Fibroblast of mammary gland (primary cell): ENCODE measurements at places on chromosomes 7 and 10.
A peak's percentile ranks its signal among the peaks of the same experiment; 100 is the strongest.

DNA sequence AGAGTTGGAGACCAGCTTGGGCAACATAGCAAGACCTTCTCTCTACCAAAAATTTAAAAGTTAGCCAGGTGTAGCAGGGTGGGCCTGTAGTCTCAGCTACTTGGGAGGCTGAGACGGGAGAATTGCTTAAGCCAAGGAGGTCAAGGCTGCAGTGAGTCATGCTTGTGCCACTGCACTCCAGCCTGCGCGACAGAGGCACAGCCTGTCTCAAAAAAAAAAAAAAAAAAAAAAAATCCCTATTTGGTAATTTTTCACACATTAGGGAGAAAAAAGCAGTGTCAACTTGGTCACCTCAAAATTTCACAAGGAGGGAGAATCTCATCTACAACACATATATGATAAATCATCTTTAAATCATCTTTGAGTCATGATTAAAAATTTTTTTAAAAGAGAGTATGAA lies 6.4 kb upstream of the ZNF398 start:
- peak; percentile 44 for DNase-seq

- DNase-seq: no peak
Measured at GRCh38 chr7:132117636-132118035, 458.6 kb downstream of the PLXNA4 start.

DNA sequence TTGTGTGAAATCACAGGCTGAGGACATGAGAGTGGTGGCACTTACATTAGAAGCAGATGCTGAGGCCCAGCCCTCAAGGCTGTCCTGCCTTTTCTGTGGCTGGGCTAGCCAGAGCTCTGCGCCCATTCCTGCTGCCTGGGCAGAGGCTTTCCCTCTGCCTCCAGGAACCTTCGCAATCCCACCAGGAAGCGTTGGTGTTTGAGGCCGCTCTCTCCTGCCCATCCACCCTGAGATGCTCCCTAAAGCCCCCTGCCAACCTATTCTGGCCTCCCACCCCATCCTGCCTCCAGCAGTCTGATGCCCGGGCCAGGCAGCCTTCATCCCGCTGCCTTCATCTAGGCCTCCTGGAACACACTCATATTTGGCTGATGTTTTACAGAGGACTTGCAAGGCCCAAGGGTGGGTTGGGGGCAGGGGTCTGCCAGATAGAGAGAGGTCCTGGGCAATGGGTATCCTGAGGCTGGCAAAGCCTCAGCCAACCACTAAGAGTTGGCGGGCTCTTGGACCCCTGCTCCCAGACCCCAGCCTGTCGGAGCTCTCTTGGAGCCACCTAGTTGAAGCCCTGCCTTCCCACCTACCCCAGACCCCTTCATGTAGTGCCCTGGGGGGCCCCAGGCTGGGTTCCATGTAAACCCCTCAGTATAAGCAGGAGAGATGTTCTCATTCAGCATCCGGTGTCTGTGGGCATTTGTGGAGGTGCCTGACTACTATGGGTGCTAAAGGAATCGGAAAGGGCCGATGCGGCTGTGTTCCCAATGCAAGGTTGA lies 32.7 kb downstream of the LDB3 start:
- no peak for DNase-seq

DNA sequence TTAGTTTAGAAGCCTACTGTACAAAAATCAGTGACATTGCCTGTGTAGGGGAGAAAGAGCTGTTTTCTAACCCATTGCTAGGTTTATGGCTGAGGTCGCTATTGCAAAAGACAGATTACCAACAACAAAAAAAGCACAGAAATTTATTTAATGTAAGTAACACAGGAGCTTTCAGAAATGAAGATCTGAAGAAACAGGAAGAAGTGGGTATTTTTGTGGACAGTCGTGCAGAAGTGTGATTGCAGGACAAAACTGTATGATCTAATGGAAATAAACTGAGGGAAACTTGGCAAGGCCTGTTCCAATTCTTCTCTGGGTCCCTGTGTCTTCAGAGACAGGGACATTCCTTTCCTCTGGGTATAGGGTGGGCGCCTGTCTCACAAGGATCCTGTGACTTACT lies 87.4 kb downstream of the APBB1IP start:
- DNase-seq: no peak

GRCh38 chr10:112951359-112952281 lies 1.6 kb downstream of the TCF7L2 start:
- DNase-seq: peak; percentile 80

- DNase-seq: peak; percentile 23
Measured at GRCh38 chr10:18219146-18219545, 78.9 kb downstream of the CACNB2 start.

- DNase-seq: no peak
Measured at GRCh38 chr7:67716729-67717128, 720.1 kb downstream of the TYW1 start.

DNA sequence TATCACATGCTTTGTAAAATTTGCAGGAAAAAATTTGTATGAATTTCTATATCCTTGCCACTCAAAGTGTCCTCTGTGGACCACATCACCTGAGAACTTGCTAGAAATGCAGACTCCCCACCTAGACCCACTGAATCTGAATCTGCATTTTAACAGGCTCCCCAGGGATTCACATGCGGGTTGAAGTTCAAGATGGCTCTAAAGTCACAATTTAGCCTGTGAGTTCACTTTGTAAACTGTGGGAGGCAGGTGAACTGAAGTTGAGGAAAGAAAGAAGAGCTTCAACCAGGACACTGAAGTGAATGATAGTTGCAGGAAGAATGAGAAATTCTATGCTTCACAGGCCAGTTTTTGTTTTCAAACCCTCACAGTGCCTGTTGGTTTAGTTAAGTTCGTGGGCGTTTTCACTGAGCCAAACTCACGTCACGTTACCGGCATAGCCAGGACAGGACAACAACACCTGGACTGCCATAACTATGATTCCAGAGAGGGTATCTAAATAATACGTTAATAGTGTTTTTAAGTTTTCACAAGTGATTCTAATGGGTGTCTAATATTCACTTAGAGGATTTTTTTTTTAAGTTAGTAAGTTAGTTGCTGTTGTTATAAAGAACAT lies 240.0 kb downstream of the PHTF2 start:
- DNase-seq: no peak

- no peak for DNase-seq
Measured at GRCh38 chr7:39924122-39924521, 25.9 kb upstream of the CDK13 start.

GRCh38 chr10:8042721-8043568 lies 11.5 kb upstream of the GATA3 start:
- DNase-seq: no peak

GRCh38 chr7:5470816-5471215 lies 47.2 kb upstream of the TNRC18 start:
- DNase-seq: peak; percentile 27

- no peak for DNase-seq
Measured at GRCh38 chr10:99528494-99529441, 4.0 kb upstream of the NKX2-3 start.

- no peak for DNase-seq
Measured at GRCh38 chr10:119191881-119192280, 13.3 kb upstream of the PRDX3 start.

DNA sequence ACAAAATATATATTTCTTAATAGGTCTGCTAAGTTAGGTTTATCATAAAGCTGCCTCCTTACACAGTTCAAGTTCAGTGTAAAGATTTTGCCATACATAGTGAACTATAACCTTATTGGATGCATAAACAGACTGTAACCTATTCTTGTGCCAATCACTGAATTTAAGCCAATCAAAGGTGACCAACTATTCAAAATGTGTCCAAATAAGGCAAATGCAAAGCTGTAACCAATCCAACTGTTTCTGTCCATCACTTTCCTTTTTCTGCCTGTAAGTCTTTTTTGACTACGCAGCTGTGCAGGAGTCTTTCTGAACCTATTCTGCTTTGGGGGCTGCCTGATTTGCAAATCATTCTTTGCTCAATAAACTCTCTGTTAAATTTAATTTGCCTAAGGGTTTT lies 11.6 kb upstream of the DNMBP start:
- DNase-seq: no peak

DNA sequence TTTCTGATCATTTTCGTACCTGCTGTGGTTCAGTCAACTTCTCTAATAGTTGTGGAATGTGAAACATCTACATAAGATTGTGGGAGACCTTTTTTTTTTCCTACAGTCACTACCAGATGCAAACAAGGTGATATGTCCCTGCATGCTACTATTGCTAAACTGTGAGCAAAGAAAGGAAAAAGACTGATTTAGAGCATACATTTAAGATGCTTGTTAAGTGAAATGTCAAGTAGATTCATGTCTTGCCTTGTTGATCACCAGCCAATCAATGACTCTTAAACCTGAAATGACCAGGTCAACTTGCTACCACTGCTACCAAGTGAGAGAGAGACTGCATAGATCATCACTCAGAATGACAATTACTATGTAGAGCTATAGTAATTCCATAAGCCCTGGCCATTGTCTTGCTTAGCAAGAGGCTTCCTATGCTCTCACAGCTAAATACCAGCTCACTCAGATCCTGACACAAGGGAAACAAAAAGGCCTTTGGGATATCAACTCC lies 84.3 kb upstream of the SKAP2 start:
- no peak for DNase-seq

DNA sequence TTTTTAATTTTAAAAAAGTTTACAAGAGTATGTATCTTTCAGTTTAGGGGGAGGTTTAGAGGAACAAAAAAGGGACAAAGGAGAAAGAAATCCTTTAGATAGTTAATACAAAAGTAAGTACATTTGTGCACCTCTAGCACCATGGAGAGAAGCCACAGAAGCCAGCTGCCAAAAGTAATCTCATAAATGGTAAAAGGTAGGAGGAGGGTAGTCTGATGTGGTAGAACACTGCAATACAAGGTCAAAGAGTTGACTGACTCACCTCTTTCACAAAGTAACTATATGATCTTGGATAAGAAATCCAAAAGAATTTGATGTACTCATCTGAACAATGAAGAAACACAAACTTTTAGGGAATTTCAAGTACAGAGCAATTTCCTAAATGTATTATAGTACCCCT lies 68.1 kb downstream of the CNOT4 start:
- DNase-seq: peak; percentile 64

GRCh38 chr10:86199041-86199440 lies 167.6 kb downstream of the GRID1 start:
- no peak for DNase-seq

GRCh38 chr10:101995451-101996063 lies 60.4 kb downstream of the ARMH3 start:
- peak; percentile 80 for DNase-seq

- peak; percentile 98 for DNase-seq
Measured at GRCh38 chr10:74924251-74924963, 98.0 kb downstream of the KAT6B start.

- DNase-seq: no peak
Measured at GRCh38 chr10:13725594-13725993, 138.8 kb downstream of the PRPF18 start.

DNA sequence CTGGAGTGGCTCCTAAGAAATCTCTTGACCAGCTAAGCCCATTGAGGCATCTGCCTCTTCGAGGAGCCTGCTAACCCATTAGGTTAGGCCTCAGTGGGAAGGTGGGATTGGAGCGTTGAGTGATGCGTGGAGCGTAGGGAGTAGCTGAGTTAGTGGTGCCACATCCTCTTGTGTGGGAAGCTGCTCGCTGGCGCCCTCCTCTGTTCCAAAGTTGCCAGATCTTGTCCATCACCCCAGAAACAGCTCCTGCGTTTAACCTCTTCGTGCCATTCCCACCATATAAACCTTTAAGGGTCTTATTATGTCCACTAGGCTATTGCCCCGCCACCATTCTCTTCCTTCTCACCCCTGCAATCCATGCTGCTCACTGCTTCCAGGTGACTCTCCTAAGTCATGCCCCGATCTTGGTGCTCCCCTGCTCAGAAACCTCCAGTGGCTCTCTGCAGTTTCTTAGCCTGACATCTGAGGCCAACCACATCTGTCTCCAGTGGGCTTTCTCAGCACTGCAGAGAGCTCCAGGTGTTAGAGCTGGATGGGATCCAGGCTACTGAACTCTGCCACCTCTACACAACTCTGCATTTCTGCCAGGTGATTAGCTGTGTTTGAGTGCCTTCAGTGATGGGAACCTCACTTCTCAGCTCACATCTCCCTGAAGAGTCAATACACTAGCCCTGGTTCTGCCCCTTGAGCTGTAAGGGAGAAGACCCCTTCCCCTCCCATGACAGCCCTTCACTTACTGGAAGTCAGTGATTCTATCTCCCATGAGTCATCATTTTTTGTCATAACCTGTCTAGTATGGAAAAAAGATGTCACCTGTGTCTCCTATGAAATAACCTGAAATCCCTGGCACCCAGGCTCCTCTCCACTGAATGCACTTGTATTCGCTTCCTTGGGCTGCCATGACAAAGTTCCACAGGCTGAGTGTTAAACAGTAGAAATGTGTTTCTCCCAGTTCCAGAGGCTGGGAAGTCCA lies 65.0 kb upstream of the FGFR2 start:
- DNase-seq: no peak

- no peak for DNase-seq
Measured at GRCh38 chr7:148789220-148789619, 90.5 kb downstream of the CUL1 start.

- no peak for DNase-seq
Measured at GRCh38 chr7:14818871-14819270, 83.7 kb downstream of the DGKB start.

GRCh38 chr10:30935078-30935477 lies 96.6 kb downstream of the ZNF438 start:
- DNase-seq: no peak

GRCh38 chr7:77565917-77566316 lies 28.8 kb downstream of the PTPN12 start:
- peak; percentile 87 for DNase-seq

DNA sequence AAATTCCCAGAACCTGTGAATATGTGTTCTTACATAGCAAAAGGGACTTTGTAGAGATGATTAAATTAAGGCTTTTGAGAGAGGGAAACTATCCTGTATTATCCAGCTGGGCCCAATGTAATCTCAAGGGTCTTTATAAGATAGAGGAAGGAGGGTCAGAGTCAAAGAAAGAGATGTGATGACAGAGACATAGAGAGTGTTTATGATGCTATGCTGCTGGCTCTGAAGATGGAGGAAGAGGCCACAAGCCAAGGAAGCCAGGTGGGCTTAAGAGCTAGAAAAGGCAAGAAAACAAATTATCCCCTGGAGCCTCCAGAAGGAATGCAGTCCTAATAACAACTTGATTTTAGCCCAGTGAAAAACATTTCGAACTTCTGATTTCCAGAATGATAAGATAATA lies 15.3 kb upstream of the SKAP2 start:
- no peak for DNase-seq

DNA sequence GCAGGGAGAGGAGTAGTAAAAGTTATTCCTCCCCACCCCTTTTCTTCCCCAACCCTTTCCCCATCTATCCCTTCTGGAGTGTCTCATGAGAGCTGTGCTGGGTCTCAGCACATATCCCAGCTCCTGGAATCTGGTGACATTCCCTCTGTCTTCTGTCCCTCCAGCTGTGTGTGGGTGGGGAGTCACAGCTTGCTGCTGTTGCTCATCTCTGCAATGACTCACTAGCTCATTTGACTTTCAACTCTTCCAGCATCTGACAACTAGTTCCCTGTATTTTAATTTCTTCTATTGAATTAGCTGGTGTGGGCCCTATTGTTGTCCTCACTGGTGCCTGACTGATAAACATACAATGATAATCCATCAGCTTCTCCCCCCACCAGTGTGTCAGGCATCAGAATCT lies 198.9 kb upstream of the AUTS2 start:
- peak; percentile 82 for DNase-seq
